ENCODE measurements at places on chromosomes 16 and 17.

DNA sequence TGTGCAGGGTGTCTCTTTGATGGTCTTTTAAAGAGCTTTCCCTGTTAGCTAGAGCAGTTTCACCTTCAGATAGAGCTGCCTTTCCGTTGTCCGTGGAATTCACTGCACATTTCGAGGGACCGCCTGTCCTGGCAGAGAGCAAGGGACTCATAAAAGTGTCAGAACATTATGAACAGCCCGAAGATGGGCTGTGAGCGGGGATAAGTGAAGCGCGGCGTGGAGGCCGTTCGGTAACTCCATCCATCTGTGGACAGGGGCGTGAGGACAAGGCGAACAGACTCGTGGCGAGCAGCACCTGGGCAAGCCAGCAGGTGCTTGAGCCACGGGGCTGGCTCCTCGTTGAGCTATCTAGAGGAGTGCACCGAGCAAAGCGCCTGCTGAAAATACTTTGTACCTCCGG, 371.2 kb downstream of the MAF start:
- no peak for DNase-seq

DNA sequence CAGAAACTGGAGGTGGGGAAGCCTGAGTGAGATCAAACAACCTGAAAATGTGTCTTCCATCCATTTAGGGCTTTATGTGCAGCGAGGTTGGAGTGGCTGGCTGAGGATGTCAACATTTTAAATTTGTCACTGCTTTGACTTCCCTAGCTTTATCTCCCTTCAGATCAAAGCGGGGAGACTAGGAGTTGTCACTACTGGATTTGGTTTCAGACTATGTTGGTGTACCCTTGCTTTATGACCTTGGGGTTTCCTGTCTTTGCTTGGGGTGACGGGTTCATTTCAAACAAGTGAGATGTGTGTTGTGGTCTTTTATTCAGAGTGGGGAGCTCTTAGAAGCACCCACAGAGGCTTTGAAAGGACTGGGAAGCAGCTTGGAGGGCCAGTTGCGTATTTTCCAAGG, 25.6 kb downstream of the MSI2 start:
- no peak for DNase-seq

DNA sequence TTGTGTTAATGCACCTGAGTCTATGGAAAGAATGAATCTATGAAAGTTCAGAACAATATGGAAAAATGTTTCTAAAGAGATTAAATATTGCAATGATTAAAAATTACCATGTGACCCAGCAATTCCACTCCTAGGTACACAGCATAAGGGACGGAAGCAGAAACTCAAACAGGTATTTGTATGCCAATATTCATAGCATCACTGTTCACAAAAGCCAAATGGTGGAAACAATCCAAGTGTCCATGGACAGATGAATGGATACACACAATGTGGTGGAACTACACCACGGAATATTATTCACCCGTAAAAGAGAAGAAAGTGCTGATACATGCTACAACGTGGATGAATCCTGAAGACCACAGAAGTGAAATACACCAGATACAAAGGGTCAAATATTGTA, 37.7 kb downstream of the VPS53 start:
- no peak for DNase-seq

GRCh38 chr16:14125708-14126107, 54.6 kb downstream of the MRTFB start:
- no peak for DNase-seq

- no peak for DNase-seq
Measured at GRCh38 chr17:4549781-4550533, 5.2 kb downstream of the MYBBP1A start.

GRCh38 chr16:22001591-22001990, 675 bp upstream of the PDZD9 start:
- no peak for DNase-seq

DNA sequence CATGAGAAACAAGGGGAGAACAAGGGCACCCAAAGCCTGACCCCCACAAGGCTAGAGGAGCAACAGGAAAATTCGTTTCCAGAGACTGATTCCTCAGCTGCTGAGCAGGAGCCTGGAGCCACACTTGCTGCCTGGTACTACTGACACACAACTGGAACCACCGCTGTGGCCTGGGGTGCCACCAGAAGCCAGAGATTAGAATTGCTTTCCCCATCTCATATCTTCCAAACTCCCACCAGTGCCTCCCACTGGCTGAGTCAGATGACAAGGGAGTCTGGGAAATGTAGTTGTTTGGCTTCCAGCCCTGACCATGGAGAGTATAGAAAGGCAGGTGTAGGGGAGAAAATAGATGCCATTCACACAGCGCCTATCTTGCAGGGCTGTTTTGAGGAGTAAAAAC, 4.1 kb upstream of the TMEM11 start:
- no peak for DNase-seq

DNA sequence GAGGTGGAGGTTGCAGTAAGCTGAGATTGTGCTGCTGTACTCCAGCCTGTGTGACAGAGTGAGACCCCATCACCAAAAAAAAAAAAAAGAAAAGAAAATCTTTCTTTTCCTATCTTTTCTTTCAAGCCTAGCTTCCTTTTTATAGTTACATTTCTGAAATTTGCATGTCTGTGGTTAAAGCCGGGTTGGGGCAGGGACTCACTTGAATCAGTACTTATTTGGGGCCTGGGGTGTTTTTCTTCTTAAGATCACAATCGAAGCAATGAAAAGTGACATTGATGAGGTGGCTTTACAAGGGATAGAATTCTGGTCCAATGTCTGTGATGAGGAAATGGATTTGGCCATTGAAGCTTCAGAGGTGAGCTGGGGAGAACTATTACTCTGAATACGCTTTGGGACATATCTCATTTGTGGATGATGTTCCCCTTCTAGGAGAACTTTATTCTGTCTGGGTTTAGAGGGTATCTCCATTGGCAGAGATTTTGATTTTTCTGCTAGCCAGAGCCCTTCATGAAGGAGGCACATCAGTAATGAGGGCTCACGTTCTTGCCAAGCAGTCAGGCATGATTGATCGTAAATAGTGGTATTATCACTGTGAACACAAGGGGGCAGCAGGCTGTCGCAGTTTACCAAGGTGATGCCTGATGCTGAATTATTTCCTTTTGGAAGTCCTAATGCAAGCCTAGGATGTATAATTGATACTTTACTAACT, 14.3 kb downstream of the KPNB1 start:
- peak; percentile 47 for DNase-seq

DNA sequence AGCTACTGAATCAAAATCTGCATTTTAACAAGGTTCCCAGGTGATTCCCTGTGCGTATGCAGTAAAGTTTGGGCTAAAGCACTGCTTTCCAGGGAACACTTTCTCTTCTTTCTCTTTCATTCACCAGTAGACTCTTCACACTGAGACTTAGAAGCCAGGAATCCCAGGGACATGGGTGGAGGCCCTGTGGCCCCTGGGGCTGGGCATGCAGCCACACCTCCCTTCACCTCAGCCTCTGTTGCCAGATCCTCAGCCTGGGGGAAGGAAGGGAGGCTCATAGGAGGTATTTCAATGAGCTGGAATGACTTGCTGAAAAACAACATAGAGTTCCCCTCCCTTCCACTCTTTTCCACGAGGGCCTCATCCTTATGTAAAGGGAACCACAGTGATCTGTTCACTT, 1.2 kb downstream of the G6PC3 start:
- DNase-seq = no peak

Data from fibroblast of the conjunctiva (primary cell).